ENCODE measurements at places on chromosomes 13 and 19. TPM values are rescaled to one million over a fixed set of nuclear protein-coding genes. Genes with fewer than 3 reads are reported as not detected.

- DNase-seq: peak; percentile 56
- peaks cover 28% of the 10 kb centered on the region for H3K4me1 ChIP-seq
- no peak overlapping the region for H3K4me3 ChIP-seq
- H3K27ac ChIP-seq: no peak overlapping the region
- no peaks in the 10 kb centered on the region for H3K36me3 ChIP-seq
Measured at GRCh38 chr19:55156202-55157063, 1.1 kb downstream of the TNNI3 start.

- no peak overlapping the region for H3K27ac ChIP-seq
- no peak overlapping the region for H3K4me3 ChIP-seq
- H3K4me1 ChIP-seq: peaks cover 12% of the 10 kb centered on the region
- DNase-seq: no peak
Measured at GRCh38 chr19:7512400-7512851, 3.5 kb upstream of the ZNF358 start.

DNA sequence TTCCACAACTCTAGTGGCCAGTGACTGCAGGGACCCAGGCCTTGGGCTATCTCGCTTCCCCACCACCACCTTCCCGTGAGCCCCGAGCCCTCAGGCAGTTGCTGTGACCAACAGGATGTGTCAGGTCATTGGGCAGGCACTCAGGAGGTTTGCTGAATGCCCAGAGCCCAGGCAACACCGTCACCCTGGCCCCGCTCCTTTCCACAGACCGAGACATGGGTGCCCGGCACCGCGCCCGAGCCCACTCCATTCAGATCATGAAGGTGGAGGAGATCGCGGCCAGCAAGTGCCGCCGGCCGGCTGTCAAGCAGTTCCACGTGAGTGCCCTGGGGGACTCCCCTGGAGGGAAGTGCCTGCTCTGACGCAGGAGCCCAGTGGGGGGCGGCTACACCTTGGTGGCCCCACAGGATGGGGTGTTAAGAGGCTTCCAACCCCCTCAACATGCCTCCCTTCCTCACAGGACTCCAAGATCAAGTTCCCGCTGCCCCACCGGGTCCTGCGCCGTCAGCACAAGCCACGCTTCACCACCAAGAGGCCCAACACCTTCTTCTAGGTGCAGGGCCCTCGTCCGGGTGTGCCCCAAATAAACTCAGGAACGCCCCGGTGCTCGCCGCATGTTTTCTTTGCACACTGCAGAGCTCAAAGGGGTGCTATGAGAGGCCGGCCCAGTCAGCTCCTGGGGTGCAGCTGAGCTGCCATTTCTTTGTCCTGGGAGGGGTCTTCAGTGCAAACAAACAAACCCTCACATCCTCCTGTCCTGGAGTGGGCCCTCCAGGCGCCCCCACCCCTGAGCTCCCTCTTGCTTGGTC, 3.2 kb downstream of the RPL18A start:
- peaks cover 29% of the 10 kb centered on the region for H3K4me1 ChIP-seq
- no peaks in the 10 kb centered on the region for H3K27me3 ChIP-seq
- H3K4me3 ChIP-seq: no peak overlapping the region
- peaks cover 36% of the 10 kb centered on the region for H3K36me3 ChIP-seq

GRCh38 chr13:53143757-53144339, 115.2 kb downstream of the OLFM4 start:
- H3K36me3 ChIP-seq: no peaks in the 10 kb centered on the region
- H3K4me3 ChIP-seq: no peak overlapping the region
- no peaks in the 10 kb centered on the region for H3K27me3 ChIP-seq
- H3K4me1 ChIP-seq: no peaks in the 10 kb centered on the region

DNA sequence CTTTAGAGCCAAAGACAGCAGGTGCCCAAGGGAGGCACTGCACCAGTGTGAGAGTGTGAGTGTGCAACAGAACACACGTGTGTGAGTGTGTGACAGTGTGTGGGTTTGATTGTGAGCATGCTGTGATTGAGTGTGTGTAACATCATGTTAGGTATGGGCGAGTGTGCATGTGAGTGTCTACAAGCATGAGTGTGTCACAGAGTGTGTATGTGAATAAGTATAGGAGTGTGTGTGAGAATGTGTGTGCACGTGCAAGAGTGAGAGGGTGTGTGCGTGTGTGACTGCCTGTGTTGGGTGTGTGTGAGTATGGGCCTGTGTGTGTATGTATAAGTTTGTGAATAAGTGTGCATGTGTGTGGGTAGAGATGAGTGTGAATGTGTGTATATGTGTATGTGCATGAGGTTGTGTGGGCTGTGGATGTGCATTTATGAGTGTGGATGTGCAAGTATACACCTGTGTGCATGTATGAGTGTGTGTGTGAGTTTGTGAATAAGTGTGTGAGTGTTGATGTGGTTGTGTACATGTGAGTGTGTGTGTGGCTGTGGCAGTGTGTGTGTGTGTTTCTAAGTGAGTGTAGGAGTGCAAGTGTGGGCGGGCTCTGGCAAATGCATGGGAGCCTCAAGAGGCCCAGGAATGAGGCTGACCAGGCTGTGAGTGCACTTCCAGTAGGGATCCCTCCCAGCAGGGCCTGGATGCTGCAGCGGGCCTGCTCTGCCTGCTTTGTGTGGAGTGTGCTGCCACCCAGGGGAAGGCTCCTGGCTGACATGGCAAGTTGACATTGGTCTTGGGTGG, 198.4 kb downstream of the COL4A1 start:
- H3K36me3 ChIP-seq: no peaks in the 10 kb centered on the region
- no peak overlapping the region for H3K27ac ChIP-seq
- H3K4me3 ChIP-seq: no peak overlapping the region
- no peak for DNase-seq
- H3K27me3 ChIP-seq: no peaks in the 10 kb centered on the region

Gene LHFPL6
- not detected for total RNA-seq

DNA sequence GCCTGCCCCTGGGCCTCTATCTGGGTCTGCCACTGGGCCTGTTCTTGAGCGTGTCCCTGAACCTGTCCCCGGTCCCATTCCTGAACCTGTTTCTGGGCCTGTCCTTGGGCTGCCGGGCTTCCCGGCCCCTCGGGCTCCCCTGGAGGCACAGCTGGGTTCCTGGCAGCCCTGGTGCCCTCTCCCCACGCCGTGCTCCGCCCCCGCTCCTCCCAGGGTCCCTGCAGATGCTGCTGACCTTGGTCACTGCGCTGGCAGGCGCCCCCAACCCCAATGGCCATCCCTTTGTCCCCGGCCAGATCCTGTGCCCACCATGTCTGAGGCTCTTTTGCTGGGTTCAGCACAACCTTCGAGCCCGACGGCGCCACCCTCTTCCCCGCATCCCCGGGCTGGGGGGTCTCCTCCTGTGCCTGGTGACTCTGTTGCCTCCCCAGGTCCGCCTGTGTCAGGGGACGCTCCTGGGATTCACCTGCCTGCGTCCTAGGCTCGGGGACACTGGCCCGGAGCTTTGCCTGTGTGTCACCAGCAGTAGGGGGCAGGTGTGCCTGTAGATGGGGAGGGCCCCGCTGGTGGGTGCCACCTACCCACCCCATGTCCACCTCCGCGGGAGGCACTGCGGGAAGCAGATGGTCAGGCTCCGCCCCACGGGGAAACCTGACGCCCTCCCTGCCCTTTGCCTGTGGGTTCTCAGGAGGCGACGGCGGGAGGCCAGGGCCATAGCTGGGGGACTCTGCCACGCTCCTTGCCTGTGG, 41.0 kb upstream of the GRTP1 start:
- H3K4me1 ChIP-seq: peaks cover under 1% of the 10 kb centered on the region
- no peak for DNase-seq
- no peaks in the 10 kb centered on the region for H3K36me3 ChIP-seq
- H3K27me3 ChIP-seq: no peaks in the 10 kb centered on the region
- H3K4me3 ChIP-seq: no peak overlapping the region

Gene ZFP82
- total RNA-seq: 2.3 TPM

Gene SLC5A5
- total RNA-seq: 0.26 TPM

- H3K4me1 ChIP-seq: peaks cover 16% of the 10 kb centered on the region
- DNase-seq: no peak
Measured at GRCh38 chr19:38831142-38831605, 420 bp downstream of the ECH1 start.

GRCh38 chr13:41299316-41300094, 11.6 kb upstream of the NAA16 start:
- H3K4me3 ChIP-seq: no peak overlapping the region
- H3K27ac ChIP-seq: no peak overlapping the region
- no peak for DNase-seq
- no peaks in the 10 kb centered on the region for H3K36me3 ChIP-seq
- no peaks in the 10 kb centered on the region for H3K4me1 ChIP-seq
- H3K27me3 ChIP-seq: no peaks in the 10 kb centered on the region

DNA sequence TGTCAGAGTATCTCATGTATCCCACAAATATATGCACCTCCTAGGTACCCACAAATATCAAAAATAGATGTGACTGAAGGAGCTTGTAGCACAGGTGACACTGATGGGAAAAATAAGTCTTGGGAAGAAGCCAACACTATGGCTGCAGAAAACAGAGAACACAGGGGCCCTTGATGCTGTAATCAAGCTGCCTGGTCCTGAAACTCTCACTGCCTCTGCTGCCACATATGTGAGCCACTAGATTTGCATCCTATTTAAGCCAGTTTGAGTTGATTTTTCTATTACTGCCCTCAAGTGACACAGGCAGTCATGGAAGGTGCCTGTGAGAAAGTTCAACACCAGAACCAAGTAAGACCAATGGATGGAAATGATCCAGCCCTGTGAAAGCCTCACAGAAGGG, 720.8 kb downstream of the UQCRFS1 start:
- no peak overlapping the region for H3K4me3 ChIP-seq
- no peak for DNase-seq
- no peak overlapping the region for H3K27ac ChIP-seq
- H3K36me3 ChIP-seq: no peaks in the 10 kb centered on the region

GRCh38 chr13:114103801-114104654, 28.4 kb downstream of the RASA3 start:
- DNase-seq: no peak
- no peaks in the 10 kb centered on the region for H3K27me3 ChIP-seq
- H3K27ac ChIP-seq: peak overlapping the region; percentile 46
- peaks cover 92% of the 10 kb centered on the region for H3K4me1 ChIP-seq
- no peak overlapping the region for H3K4me3 ChIP-seq
- peaks cover 25% of the 10 kb centered on the region for H3K36me3 ChIP-seq

Gene ZSWIM4
- total RNA-seq: 5.8 TPM

DNA sequence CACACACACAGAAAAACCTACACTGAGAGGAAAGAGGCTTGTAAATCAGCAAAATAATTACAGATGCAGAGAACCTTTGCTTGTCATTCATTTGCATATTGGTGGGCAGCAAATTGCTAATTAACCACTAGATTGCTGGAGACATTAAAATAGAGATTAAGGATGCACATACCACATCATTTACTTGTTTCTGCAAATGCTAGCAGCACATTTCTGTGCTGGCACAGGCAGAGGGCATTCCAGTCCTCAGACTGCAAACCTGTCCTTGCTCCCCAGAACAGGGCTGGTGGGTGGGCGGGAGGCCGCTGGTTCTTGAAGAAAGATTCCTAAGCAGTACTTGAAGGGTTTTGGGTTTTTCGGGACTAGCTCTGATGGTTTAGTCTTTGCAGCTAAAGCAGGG, 941 bp upstream of the SIAH3 start:
- H3K27ac ChIP-seq: no peak overlapping the region
- H3K27me3 ChIP-seq: peaks cover 8% of the 10 kb centered on the region
- no peaks in the 10 kb centered on the region for H3K36me3 ChIP-seq
- DNase-seq: no peak
- H3K4me1 ChIP-seq: peaks cover 24% of the 10 kb centered on the region

- no peaks in the 10 kb centered on the region for H3K4me1 ChIP-seq
- H3K27ac ChIP-seq: no peak overlapping the region
- H3K27me3 ChIP-seq: no peaks in the 10 kb centered on the region
- DNase-seq: no peak
- no peak overlapping the region for H3K4me3 ChIP-seq
Measured at GRCh38 chr13:60417734-60418133, 20.7 kb downstream of the TDRD3 start.

- no peaks in the 10 kb centered on the region for H3K4me1 ChIP-seq
- no peaks in the 10 kb centered on the region for H3K27me3 ChIP-seq
- no peak for DNase-seq
- H3K36me3 ChIP-seq: peaks cover 58% of the 10 kb centered on the region
Measured at GRCh38 chr13:52428295-52428694, 22.1 kb downstream of the VPS36 start.

Gene TSHZ3
- total RNA-seq: 8.1 TPM

Gene CALR3
- total RNA-seq: not detected

DNA sequence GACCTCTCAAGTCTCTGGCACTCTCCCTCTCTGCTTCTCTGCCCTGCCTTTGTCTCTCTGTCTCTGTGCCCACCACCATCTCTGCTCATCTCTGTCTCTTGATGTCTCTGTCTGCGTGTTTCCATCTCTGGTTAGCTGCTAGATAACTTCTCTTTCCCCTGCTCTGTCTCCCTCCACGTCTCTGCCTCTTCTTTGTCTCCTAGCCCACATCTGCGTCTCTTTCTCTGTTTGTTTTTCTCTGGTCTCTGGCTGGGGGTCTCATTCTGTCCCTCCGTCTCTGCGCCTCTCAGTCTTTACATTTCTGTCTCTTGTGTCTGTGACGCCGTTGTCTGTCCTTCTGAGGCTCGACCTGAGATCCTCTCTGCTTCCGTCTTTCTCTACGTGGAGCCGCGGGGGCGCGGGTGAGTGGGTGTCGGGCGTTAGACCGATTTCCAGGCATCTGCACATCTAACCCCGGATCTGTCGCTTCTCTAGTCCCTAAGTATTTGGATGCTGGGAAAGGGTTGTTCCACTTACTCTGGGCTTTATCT, 386 bp downstream of the GIPR start:
- peak overlapping the region; percentile 12 for H3K27ac ChIP-seq
- H3K36me3 ChIP-seq: no peaks in the 10 kb centered on the region
- peaks cover 7% of the 10 kb centered on the region for H3K27me3 ChIP-seq

- H3K4me3 ChIP-seq: no peak overlapping the region
- DNase-seq: no peak
- H3K27ac ChIP-seq: no peak overlapping the region
- H3K36me3 ChIP-seq: no peaks in the 10 kb centered on the region
- no peaks in the 10 kb centered on the region for H3K27me3 ChIP-seq
- no peaks in the 10 kb centered on the region for H3K4me1 ChIP-seq
Measured at GRCh38 chr13:91825516-91825915, 427.1 kb downstream of the GPC5 start.

- H3K27ac ChIP-seq: no peak within 1 kb of the TSS
- no peak for DNase-seq
- peaks cover 3% of the 10 kb centered on the region for H3K27me3 ChIP-seq
- H3K4me3 ChIP-seq: no peak within 1 kb of the TSS
Measured at GRCh38 chr19:4534836-4535658, at the start of gene PLIN5. Gene PLIN5 (minus strand): TSS chr19:4535224. CDS start chr19:4534074, 1,150 bp downstream.

GRCh38 chr19:17490411-17490810, 20.1 kb downstream of the SLC27A1 start:
- peak overlapping the region; percentile 71 for H3K27ac ChIP-seq
- peak; percentile 71 for DNase-seq
- no peaks in the 10 kb centered on the region for H3K36me3 ChIP-seq
- no peaks in the 10 kb centered on the region for H3K27me3 ChIP-seq
- H3K4me3 ChIP-seq: no peak overlapping the region
- peaks cover 42% of the 10 kb centered on the region for H3K4me1 ChIP-seq

Data from natural killer cell (primary cell).